ENCODE measurements at places on chromosomes 13 and 19.

- no peak for DNase-seq
Measured at GRCh38 chr13:34722922-34723321, 219.1 kb upstream of the NBEA start.

- DNase-seq: no peak
Measured at GRCh38 chr13:43884222-43884621, 4.5 kb downstream of the LACC1 start.

GRCh38 chr13:43094901-43095300 is 71.5 kb downstream of the DNAJC15 start:
- no peak for DNase-seq

- no peak for DNase-seq
Measured at GRCh38 chr13:48945626-48946025, 30.1 kb upstream of the FNDC3A start.

- DNase-seq: peak; percentile 58
Measured at GRCh38 chr19:51259348-51260245, 8.7 kb downstream of the SIGLECL1 start.

- no peak for DNase-seq
Measured at GRCh38 chr19:55258476-55258827, 365 bp downstream of the PPP6R1 start.

DNA sequence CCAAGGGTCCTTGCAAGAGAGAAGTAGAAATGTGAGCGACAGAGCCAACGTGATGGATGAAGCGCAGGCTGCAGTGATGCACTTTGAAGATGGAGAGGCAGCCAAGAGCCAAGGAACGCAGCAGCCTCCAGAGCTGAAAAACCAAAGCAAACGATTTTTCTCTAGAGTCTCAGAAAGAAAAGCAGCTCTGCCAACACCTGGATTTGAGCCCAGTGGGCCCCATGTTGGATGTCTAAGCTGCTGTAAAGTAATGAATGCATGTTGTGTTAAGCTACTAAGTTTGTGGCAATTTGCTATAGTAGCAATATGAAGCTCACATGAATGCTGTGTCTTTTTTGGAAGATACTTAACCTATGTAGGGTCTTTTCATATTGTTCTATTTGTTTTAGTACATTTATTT is 894.3 kb downstream of the EFNB2 start:
- no peak for DNase-seq

All from T47D (cell line).